ENCODE measurements at places on chromosomes 1 and 21.

DNA sequence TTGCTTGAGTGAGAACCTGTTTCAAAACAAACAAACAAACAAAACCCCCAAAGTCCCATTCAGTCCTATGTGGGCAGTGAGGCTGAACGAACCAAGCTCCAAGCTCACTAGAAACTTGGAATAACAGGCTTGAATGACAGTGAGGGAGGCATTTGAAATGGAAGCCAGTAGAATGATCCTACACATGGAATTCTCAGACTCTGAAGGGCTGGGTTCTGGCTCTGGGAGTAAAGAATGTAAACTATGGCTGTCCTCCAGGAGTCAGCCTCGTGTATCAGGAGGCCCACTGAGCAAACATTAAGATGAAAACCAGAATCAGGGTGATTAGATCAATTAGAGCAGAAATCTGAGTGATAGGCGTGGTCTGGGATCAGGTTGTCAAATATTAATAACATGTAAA is 14.9 kb downstream of the PCP4L1 start:
- DNase-seq: no peak

- no peak for DNase-seq
Observed at GRCh38 chr1:245168086-245168485, 13.3 kb downstream of the KIF26B start.

DNA sequence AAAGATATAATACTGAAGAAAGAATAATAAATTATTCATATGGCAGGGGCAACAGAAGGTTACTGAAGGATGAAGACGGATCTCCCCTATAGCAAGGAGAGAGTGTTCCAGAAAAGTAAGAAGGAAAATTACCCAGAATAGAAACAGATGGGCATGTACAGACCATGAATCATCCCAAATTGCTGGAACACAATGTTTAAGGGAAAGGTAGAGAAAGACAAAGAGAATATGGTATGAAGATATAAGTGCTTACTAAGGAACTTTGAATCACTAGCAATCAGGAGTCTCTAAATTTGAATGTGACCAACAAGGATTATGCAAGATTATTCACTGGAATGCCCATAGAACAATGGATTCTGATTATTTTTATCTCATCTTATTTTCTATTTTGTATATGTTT is 375.4 kb downstream of the COL11A1 start:
- no peak for DNase-seq

DNA sequence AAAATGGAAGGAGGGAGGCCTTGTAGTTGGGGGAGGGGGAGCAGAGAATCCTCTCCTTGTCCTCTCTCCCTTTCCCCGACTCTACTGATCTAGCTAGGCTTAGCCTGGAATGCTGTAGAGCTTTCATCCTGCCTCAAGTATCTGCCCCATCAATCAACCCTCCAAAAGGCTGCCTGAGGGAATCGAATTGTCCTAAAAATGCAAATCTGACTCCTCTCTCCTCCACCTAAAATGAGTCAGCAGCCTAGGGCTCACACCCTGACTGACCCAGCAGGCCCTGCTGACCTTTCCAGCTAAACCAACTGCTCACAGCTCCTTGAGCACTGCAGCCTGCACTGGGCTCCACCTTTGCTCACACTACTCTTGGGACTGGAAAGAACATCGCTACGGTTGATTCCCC is 2.8 kb downstream of the HPDL start:
- DNase-seq: no peak

DNA sequence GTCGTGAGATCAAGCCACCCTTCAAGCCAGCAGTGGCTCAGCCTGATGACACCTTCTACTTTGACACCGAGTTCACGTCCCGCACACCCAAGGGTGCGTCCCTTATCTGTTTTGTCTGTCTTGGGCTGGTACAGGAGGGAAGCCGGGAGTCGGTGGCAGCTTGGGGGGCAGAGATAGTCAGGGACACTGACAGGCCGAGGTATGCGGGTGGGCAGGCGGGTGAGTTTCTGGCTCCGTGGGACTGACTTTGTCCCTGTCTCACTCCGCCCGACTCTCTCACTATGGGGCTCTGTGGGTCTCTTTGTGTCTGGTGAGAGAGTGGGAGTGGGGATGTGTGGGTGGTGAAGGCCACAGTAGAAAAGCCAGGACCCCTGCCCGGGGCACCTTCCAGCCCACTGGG is 27.4 kb downstream of the RPS6KA1 start:
- DNase-seq: no peak

DNA sequence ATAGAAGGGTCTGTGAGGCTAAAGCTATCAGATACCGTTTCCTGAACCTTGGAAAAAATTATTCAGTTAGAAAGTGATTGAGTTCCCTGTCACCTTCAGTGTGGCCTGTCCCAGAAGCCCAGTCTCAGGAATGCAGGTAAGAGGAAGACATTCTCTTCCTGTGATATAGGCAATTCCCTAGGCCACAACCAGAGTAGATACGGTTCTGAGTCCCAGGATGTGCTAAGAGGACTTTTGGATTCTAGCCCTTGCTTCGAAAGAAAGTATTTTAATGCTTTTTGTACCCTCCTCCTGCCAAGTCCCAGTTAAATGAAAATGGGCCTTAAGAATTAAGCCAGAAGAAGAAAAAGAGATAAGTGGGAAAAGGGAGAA is 313.5 kb upstream of the PLXNA2 start:
- no peak for DNase-seq

DNA sequence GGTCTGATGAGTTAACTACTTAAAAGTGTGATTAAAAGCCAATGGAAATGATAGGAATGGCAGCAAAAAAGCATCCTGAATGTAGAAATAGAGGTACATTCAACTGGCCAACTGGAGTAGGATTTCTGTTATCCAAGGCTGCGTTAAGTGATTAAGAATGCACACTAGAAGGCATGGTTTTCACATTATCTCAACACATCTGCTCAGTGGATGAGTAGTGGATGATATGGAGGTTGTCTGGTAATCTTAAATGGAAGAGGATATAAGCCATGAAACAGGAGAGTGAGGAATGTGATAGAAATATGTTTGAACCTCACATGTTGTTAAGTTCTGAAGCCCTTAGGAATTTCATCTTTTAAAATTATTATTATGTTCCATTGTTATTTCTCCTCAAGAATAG is 839.9 kb downstream of the USP25 start:
- no peak for DNase-seq

- DNase-seq: no peak
Observed at GRCh38 chr21:34274001-34274400, 89.8 kb upstream of the KCNE2 start.

DNA sequence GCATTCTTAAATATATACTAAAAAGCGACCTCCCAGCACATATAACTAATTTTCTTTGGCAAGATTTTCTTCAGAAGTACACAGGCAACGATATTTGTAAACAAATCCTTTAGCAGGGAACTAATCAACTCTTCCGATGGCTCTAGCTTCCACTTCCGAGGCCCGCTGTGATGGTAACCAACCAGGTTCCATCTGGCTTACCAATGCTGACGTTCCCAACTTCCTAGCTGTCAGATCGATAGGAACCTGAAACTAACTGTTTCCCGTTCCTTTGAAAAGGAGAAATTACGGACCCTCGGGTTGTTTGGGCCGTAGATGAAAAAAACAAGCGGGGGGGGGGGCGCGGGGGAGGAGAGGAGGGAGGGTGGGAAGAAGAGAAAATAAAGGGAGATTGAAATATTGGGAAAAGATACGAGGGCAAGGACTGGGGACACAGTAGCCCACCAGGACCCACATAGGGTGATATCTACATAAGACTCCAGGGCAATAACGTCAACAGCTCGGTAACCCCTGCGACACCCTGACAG is 513 bp downstream of the GTF2B start:
- DNase-seq: no peak

DNA sequence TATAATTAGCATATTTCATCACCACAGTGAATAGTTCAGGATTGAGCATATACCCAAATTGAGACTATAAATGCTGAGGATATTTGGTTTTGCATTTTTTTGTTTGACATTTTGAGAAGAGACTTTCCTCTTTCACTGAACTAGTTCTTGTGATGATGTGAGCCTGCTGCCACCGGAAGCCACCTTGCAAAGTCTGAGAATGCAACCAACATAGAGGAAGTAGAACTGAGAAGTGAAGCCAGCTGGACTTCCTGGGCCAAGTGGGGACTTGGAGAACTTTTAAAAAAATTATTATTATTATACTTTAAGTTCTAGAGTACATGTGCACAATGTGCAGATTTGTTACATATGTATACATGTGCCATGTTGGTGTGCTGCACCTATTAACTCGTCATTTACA is 102.3 kb downstream of the RPE65 start:
- no peak for DNase-seq

DNA sequence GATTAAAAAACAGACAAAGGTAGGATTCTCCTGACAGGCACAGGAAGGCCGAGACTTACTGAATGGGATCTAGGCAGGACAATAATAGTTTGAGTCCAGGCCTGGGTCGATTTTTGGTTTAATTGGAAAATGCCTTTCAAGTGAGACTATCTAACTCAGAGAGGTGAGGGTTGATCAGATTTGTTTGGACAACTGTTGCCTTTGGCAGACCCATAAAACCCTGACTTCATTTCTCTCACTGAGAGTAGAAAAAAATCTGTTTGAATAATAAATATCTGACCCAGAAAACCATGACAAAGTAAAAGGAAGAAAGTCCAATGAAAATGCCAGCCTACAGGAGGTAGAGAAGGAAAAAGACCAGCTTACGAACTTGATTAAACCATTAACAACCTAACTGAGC is 12.3 kb upstream of the SLC30A10 start:
- no peak for DNase-seq

DNA sequence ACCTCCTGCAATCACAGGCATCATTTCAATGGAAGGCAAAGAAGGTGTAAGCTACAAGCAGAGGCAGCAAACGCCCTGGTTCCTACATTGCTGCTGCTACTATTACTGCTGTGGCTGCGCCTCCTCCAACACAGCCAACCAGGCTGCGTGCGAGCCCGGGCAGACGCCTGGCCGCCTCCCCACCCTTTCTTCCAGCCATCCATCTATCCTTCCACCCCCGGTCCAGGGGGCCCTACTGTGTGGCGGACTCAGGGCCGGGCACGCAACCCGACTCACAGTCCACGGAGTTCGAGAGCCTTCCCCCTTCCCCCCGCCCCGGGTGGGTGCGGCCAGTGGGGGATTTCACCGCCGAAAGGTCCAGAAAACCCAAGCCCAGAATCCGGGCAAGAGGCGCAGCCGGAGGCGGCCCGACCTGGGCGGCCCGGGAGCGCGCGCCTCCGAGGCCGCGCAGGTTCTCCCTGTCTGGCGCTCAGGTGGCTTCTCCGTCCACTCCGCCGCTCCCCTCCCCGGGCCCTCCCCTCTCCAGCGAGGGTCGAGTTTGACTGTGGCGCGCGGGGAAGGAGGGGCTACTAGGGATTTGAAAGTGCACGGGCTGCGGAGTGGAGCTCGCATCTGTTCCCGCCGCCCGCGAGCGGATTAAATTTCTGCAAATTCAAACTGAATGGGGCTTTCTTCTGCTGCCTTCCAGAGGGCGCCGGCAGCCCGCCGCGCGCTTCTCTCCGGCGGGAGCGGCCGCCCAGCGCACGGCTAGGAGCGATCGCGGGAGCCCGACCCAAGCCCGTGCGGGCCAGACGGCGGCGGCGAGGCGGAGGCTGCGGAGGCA is at the start of gene HUNK:
HUNK (plus strand) TSS at position 569 of the 823 bp plus-strand sequence. CDS start 655 bp downstream, outside the sequence.
- no peak for DNase-seq
